ENCODE measurements at places on chromosomes 12 and 14.
A peak's percentile ranks its signal among the peaks of the same experiment; 100 is the strongest.

DNA sequence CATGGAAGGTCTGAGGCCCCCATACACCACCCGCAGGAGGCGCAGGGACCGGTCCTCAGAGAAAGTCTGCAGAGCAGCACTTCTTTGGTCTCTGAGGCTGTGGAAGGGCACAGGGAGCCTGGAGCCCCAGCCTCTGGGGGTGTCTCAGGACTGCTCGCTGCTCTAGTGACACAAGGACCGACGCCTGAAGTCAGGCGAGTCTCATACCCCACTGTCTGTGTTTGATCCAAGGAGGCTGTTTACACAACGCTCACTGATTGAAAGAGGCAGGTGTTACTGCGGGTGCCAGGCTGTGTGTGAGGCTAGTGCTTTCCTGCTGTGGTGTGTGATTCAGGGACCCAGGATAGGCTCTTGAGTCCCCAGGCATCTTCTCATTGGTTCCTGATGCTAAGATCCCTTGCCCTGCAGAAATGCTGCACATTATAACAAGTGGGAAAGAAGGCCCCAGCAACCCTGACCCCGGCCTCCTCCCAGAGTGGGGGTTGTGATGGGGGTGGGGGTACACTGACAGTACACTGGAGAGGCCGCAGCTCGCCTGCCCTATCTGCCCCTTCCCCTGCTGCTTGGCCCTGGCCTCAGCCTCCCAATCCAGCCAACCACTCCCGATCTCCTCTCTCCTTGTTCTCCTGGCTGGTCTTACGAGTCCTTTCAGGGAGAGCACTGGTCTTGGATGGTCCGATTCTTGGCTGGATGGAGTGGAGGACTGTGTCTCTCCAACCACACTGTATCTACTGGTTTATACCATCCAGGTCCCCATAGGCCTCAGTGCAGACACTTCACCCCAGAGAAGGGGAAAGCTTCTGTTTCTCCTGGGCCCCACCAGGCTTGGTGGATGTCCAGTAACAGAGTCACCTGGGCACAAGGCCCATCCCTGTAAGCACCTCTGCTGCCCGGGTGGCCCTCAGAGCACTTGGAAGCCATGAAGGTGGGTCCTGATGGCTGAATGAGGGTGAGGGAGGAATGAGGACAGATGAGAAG is 6.6 kb downstream of the CACNA2D4 start:
- peak; percentile 1 for DNase-seq

DNA sequence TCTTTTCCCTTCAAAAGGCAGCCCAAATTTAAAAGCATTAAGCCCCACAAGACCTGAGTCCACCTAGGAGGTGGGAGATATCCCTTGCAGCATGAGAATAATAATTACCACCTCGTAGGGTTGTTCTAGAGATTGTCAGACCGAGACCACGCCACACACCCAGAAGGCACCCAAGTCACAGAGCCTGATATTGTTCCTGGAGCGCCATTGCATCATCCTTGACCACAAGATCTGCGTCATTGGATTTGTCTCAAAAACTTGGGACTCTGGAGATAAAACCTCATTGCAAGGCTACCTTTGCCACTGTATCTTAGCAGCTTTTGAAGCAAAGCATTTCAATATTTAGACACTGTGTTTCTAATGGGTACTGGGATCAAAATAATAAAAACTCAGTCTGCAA is 29.4 kb upstream of the PPP2R5C start:
- DNase-seq = no peak

- no peak for DNase-seq
Observed at GRCh38 chr12:89062996-89063395, 289.3 kb downstream of the DUSP6 start.

- DNase-seq = no peak
Observed at GRCh38 chr12:81259360-81259759, 181.5 kb downstream of the ACSS3 start.

GRCh38 chr14:79598339-79598738 is 613.0 kb downstream of the DIO2 start:
- DNase-seq = no peak

DNA sequence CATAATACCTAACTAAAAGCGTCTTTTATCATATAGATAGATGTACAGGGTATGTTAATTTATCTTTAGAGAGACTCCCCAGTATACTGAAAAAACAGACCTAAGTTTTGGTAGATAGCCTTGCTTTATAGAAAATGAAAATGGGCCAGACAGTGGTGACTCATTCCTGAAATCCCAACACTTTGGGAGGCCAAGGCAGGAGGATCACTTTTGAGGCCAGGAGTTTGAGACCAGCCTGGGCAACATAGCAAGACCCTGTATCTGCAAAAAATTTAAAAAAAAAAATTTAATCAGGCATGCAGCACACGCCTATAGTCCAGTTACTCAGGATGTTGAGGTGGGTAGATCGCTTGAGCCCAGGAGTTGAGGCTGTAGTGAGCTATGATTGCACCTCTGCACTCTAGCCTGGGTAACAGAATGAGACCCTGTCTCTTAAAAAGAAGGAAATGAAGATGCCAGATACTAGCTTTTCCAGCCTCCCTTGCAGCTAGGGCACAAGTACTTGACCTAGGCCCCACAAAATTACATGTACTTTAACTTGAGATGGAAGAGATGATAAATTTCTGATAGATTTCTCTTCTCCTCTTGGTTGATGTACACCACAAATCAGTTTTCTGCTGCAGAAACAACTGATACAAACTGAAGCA is 17.1 kb downstream of the RAP1B start:
- DNase-seq = no peak

DNA sequence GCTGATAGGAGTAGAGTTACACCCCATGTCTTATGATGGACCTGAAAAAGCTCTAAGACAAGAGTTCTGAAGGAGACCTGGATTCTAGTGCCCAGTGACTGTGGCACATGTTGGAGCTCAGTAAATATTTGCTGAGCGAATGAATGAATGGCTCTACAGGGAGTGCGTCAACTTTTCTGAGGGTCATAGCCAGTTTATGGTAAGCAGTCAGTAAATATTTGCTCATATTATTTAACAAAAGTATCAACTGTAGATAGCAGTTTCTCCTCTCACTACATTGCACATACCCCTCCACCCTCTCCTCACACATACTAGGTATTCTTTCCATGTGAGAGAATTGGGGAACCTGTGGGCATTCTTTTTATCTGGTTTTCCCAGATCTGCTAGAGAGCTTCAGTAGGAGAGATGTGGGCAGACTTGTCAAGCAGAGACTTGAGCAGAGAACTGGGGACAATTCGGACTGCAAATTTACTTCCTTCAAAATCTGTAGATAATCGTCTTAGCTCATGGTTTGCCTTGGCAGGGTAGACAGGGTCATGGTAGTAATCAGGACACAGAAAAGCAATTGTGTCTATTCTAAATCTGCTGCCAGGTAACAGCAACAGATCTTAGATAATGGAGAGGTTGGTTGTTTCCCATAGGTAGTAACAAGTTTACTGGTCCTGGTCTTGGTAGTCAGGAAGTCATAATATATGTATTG is 5.7 kb downstream of the SLC4A8 start:
- DNase-seq = no peak

GRCh38 chr12:65529771-65530435 is 251.4 kb downstream of the MSRB3 start:
- no peak for DNase-seq

GRCh38 chr12:5310151-5310550 is 121.8 kb upstream of the NTF3 start:
- DNase-seq = no peak

GRCh38 chr14:68027276-68027675 is 207.7 kb downstream of the RAD51B start:
- no peak for DNase-seq

DNA sequence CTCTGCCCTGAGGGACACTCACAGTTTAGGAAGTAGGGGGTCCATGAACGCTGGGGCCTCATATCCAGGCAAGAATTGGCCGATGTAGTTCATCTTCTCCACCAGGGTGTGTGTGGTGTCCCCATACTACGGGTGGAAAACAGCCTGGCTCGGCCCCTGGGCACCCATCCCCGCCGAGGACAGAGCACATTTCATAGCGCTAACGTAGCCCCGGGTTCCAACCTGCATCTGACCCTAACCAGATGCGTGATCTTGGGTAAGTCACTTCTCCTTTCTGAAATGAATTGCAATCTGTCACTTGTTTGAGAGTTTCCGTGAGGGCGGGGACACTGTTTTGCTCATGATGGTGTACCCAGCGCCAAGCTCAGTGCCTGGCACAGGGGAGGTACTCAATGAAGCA is 9.0 kb downstream of the HPD start:
- no peak for DNase-seq

DNA sequence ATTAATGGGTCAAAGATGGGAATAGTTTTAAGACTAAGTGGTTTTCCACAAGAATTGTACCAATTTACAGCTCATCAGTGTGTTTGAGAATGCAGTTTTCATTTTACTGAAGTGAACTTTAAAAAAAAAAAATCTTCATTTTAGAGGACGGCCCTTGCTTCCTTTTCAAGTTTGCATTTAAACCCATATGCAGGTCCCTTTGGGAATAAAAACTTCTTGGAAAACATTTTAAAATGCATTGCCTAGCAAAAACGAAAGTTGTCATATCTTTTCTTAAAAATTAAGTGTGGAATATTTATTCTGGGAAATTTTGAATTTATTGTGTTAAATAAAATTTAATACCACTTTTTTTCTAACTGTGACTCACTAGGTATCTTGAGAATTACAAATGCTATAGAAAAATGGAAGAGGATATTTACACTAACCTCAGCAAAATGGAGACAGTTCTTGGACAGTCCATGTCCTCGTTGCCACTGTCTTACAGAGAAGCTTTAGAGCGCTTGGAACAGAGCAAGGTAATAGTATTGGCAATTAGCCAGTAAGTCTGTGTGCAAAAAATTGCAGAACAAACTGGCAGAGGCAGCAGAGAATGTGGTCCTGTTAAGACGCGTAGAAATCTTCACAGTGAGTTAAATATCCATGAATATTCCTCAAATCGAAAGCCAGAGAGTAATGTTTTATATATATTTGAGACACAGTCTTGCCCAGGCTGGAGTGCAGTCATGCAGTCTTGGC is 209.7 kb downstream of the SYNE2 start:
- no peak for DNase-seq

DNA sequence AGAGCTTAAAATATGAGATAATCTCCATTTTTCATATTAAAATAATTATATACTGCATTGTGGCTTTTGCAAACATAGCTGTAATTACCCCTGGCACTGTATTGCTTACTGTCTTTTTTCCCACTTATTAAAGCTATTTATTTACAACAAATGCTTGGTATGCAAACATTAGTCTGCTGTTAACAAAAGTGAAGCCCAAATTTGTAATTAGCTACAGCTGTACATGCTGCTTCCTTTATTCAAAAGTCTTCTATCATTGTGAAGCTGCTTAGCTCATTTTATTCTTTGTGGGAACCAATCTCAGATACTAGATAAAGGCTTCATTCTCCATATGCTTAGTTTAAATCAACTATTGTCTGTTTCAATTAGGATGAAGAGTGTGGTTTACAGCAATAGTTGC is 425.8 kb upstream of the FOXG1 start:
- DNase-seq = no peak

DNA sequence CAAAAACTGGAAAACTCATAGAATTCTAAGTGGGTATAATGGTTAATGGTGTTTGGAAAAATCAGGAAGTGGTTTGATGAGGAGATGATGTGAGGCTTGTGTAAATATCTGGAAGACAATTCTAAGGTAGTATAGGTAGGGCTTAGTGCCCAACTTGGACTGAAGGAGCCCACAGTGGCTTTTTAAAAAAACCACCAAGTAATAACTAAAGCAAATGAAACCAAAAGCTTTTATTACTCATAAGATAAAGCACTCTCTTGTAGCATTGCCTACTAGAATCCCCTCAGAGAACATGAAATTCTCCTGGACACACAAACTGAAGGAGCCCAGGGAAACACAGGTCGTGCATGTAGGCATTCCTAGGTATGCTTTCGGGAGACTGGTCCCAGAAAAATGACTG is 324.5 kb downstream of the NELL2 start:
- DNase-seq = no peak

DNA sequence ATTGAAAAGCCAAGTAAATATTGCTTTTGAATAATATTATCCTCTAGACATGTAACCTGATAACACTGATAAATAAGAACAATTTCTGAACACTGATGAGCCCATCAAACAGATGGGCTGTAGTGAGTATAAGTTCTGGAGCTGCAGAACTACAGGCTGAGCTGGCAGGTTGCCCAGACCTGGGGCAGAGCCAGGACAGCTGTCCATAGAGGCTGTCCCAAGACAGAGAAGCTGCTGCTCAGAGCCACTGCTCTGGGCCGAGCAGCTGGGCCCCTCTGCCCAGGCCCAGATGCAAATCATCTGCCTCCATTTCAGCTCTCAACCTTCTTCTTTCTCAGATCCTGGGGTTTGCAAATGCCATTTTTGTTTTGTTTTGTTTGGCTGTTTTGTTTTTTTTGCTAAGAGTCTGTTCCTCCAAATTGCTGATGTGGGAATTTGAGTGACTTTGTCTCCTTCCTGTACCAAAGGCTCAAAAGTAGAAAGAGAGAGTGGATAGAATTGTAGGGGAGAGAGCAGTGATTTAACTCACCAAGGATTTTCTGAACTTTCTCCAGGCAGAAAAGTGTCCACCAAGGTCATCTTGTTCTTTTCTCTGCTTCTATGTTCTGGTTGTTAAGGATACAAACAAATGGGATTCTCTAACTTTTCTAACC is 4.0 kb upstream of the TESPA1 start:
- peak; percentile 95 for DNase-seq

DNA sequence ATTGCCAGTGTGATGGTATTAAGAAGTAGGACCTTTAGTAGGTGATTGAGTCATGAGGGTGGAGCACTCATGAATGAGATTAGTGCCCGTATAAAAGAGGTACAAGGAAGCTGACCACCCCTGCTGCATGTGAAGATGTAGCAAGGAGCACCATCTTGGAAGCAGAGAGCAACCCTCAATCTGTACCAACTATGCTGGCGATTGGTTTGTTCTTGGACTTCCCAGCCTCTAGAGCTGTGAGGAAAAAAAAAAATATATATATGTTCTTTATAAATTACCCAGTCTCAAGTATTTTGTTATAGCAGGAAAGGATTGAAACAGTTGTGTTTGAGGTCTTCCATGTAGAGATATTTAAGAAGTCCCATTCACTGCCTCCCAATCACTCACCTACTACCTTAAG is 16.9 kb downstream of the METTL25 start:
- DNase-seq = no peak

GRCh38 chr12:50400104-50400637 is 514 bp upstream of the LARP4 start:
- DNase-seq = no peak

- DNase-seq = no peak
Observed at GRCh38 chr12:90020881-90021280, 312.2 kb upstream of the ATP2B1 start.

DNA sequence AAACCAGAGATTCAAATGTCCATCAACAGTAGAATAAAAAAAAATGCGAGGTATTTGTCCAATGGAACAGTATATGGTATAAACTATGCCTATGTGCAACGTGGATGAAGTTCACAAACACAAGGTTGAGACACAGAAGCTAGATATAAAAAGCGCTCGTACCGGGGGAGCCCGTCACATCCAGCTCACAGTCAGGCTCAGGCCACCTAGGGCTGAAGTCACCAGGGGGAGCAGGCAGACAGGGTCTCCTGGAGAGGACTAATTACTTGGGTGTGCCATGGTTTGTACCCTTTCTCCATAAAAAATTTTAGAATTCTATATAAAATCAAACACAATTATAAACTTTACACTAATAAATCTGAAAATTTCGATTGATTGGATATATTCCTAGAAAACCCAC is 13.6 kb downstream of the AHNAK2 start:
- no peak for DNase-seq

Measured in Ammon's horn (tissue), 1 donor.